ENCODE measurements at places on chromosomes 6 and 20.

DNA sequence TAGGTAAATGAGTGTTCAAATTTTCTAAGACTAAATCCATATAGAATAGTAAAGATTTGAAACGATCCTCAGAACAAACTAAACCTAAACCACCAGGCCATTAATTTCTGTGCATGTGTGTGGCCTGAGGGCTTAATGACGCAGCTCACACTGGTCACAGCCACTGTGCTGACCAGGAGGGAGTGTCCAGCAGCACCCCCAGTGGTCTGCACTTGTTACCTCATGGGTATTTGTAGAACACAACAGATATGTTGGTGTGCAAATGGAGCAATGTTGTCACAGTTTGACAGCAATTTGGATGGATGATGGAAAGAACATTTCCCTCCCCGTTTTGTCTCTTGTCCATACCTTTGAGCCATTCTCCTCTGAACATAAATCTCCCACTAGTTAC is 122.4 kb upstream of the EXOC2 start:
- peak; percentile 45 for DNase-seq

DNA sequence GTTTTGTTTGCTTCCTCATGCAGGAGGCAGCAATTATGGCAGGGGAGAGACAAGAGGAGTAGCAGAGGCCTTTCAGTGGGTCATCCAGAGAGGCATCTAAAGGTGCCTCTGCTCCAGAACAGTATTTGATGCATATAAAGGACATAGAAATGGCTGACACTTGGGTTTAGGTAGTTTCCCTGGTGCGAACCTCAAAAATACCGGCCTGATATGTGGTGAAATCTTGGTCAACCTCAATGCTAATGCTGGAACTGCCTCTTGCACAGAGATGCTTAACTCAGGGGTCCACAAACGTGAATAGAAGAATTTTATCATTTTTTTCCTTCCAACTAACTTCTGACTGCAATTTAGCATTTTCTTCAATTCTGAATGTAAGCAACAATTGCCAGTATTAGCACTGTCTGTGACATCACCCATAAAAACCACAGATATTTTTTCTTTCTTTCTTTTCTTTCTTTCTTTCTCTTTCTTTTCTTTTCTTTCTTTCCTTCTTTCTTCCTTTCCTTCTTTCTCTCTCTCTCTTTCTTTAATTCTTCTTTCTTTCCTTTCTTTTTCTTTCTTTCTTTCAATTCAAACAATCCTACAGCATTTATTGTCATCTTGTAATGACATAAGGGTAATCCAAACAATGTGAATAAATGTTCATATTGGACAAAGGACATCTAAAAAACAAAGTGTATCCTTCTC is 180.0 kb upstream of the UST start:
- no peak for DNase-seq

GRCh38 chr20:34941226-34941625 is 14.4 kb downstream of the GSS start:
- DNase-seq, result no peak

DNA sequence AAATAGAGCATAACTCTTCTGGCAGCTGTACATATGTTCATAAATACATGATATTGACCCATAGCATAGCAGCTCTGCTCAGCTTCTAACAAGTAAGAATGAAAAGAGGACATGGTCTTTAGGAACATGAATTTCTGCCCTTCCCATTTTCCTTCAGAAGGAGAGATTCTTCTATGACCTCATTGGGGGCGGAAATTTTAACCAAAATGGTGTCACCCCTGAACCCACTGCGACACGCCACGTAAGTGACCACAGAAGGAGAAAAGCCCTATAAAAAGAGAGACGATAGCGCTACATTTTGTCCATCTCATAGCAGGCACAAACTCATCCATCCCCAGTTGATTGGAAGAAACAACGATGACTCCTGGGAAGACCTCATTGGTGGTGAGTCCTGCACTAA is at the start of gene IL17A:
TSS of gene IL17A (plus strand) at position 301 of the 400 bp plus-strand sequence. CDS start at position 358, 57 bp downstream.
- DNase-seq, result no peak

GRCh38 chr20:41175201-41175651 is 37.9 kb downstream of the PLCG1 start:
- no peak for DNase-seq

- DNase-seq, result peak; percentile 57
These were observed 157.4 kb upstream of the LAMA2 start for GRCh38 chr6:128725271-128726233.

GRCh38 chr6:6588064-6588923 is at the start of gene LY86:
Gene LY86 (plus strand): TSS chr6:6588720. CDS start chr6:6588735, 15 bp downstream.
- no peak for DNase-seq

GRCh38 chr6:52189974-52190373 is 3.8 kb downstream of the IL17A start:
- no peak for DNase-seq

DNA sequence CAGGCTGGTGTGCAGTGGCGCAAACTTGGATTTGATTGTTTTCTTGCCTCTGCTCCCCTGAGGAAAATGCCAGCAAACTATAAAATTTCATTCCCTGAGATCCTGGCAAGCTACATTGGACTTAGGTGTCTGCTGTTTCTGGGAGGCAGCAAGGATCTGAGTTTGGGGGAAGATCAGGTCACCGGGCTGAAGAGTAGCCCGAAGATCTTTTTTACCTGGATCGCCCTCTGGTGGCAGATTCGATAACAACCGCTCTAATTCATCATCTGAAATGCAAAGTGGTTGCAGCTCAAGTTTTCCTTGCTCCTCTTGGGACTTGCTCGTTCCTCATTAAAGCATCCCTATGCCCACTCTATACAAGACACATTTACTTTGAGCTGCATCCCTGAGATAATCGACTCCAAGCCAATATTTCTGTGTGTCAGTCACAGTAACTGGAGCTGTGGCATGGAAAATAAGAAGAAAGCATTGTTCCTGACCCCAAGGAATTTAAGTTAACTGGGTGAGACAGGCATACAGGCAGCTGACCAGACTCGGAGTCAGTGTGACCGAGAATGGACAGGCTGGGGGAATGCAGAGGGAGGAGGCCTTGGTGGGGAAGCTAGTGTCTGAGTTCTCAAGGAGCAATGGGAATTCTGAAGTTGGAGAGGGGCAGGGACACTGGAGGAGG is 131.8 kb upstream of the PROKR2 start:
- DNase-seq, result peak; percentile 69

GRCh38 chr20:49353348-49353747 is 75.5 kb upstream of the ZNFX1 start:
- DNase-seq, result no peak

DNA sequence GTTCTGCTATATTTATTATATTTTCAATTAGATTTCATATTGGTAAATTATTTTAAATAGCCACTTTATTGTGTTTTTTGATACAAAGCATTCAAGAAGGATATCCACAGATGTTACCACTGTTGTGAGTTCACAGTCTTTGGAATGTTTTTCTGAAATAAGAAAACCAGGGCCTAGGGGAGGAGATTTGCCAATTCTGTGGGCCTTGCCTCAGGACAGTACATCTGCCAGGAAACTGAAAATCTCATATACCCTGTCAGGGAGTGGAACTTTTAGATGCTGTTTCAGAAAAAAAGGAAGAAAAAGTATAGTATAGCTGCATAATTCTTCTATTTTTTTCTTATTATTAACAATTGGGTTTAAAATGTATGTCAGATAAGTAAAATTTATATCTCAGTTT is 995.9 kb upstream of the ADGRB3 start:
- peak; percentile 17 for DNase-seq

DNA sequence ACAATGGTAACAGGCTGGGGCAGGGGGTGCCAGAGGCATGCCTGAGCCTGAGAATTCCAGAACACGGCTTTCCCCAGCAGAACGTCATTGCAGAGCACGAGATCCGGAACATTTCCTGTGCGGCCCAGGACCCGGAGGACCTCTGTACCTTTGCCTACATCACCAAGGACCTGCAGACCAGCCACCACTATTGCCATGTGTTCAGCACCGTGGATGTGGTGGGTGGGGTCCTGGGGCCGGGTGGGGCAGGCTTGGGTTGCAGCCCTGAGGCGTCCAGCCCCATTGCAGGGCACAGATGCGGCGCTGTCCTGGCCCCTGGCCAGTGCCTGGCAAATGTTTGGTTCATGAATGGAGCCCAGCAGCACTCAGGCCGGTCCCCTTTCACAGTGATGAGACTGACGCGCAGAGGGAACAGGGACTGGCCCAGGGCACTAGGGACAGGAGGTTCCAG is 57.1 kb downstream of the TCP11 start:
- DNase-seq, result no peak

DNA sequence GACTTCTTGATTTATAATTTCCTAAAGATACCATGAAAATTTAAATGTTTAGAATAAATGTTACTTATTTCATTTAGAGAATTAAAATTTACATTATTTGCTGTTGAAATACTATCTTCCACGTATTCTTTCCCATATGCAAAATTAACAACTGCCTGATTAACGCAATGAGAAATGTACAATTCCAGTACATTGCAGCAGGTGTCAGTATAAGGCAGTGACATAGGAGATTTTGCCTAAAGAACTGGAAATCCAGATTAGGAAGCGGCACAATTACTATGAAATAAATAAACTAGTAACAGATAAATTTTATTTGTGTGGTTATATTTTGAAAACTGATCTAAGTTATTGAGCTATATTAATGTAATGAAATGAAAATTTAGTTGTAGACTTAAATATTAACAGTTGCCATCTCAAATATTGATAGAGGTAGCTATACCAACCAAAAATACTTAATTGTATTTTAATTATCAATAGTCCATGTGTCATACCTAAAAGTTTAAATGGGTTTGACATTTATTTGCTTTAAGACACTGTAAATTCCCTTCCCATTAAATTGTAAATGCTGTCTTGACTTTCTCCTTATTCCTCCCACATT is 300.2 kb downstream of the UTRN start:
- peak; percentile 90 for DNase-seq

GRCh38 chr6:144928847-144929246 is 643.7 kb downstream of the UTRN start:
- peak; percentile 77 for DNase-seq

- DNase-seq, result no peak
These were observed 117.4 kb upstream of the GRIK2 start for GRCh38 chr6:101276066-101276465.

All from OCI-M1 (cell line).